ENCODE measurements at places on chromosomes 6 and 20.

- no peak for DNase-seq
These were observed 37.9 kb upstream of the PCMTD2 start for GRCh38 chr20:64217539-64218221.

GRCh38 chr20:46741924-46742668 lies 32.6 kb downstream of the SLC2A10 start:
- DNase-seq = no peak

DNA sequence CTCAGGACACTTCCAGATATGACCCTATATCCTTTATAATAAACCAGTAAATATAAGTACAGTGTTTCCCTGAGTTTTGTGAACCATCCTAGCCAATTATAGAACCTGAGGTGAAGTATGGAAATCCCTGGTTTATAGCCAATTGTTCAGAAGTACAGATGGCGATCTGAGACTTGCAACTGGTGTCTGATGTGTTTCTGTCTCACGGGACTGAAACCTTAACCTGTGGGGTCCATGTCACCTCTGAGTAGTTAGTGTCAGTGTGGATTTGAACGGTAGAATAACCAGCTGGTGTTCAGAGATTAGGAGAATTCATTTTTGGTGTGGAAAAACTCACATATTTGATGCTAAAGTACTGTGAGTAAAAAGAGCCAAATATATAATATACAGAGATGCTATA lies 606.6 kb downstream of the MAFB start:
- DNase-seq = no peak

- DNase-seq = no peak
These were observed 23.2 kb upstream of the ROS1 start for GRCh38 chr6:117448732-117449485.

DNA sequence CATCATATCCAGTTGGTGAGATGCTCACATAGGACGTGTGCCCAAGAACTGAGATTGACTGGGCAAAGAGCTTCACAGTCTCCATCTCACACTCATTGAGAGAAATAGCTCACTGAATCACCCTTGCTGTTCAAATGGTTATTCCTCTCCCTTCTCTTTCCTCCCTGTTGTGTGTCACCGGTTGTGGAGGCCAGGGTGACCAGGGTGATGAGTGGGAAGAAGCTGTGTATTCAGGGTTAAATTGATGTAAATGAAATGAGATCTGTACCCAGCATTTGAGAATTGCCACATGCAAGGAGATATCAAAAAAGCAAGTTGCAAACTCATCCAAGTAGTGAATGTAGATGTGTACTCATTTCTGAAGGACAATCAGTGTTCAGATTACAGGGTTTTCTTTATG lies 36.6 kb upstream of the VAPB start:
- no peak for DNase-seq

DNA sequence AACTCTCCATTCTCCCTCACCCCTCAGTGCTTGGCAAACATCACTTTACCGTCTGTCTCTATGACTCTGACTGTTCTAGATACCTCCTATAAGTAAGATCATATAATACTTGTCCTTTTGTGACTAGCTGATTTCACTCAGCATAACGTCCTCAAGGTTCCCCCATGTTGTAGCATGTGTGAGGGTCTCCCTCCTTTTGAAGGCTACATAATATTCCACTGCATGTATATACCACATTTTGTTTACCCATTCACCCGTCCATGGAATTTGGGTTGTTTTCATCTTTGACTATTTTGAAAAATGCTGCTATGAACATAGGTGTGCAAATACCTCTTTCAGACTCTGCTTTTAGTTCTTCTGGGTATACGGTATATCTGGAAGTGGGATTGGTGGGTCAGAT lies 28.3 kb downstream of the CTCFL start:
- no peak for DNase-seq

- DNase-seq = no peak
These were observed 140.1 kb upstream of the BTBD3 start for GRCh38 chr20:11777387-11778205.

DNA sequence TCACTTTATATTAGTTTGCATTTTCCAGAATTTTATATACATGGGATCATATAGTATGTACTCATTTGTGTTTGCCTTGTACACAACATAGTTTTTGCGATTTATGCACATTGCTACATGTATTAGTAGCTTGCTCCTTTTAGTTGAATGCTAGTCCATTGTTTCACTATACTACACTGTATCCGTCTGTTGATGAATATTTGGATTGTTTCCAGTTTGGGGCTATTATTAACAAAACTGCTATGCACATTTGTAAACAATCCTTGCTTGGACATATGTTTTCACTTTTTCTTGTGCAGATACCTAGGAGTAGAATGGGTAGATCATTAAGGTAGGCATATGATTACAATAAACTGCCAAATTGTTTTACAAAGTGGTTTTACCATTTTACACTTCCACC lies 3.9 kb upstream of the LRRC1 start:
- no peak for DNase-seq

All from stimulated activated CD4-positive, alpha-beta T cell treated with anti-CD3 and anti-CD28 coated beads, Interleukin-2, amount 100 ng/mL, for 4 hours (primary cell).